ENCODE measurements at places on chromosomes 13 and 19.

GRCh38 chr13:26133286-26133685 is 81.5 kb upstream of the SHISA2 start:
- peak; percentile 10 for DNase-seq
- no peaks in the 10 kb centered on the region for H3K27me3 ChIP-seq
- H3K36me3 ChIP-seq = no peaks in the 10 kb centered on the region

DNA sequence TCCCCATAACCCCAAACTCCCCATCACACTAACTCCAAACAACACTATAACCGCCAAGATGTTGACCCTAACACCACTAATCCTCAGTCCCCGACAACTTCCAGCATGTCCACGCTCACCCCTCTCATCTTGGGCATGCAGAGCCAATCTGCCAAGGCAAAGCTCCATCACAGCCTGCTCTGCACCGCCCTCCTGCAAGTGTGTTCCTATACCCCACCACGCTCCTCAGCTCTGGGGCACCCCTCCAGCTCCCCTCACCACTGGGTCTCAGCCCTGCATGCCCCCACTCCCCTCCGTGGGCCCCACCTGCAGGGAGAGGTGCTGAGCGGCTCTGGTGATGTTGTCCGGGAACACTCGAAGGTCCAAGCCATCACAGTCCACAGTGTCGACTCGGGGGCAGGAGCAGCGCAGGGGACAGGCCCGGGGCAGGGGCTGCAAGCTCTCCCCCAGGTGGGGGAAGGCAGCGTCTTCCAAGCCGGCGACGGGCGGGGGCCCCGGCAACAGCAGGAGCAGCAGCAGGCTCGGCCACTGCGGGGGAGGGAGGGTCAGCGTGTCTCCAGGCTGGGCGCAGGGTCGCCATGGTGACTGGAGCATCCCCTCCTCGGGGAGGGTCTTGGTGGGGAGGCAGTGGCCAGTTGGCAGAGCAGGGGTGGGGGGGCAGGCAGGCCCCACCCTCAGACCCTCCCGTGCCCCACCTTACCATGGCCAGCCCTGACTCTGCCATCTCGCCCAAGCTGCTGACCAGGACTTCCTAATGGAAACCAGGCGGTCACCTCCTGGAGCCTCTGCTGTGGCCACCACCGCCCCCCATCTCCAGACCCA is 527 bp downstream of the PODNL1 start:
- no peak overlapping the region for H3K4me3 ChIP-seq
- H3K27me3 ChIP-seq = no peaks in the 10 kb centered on the region
- no peaks in the 10 kb centered on the region for H3K36me3 ChIP-seq

DNA sequence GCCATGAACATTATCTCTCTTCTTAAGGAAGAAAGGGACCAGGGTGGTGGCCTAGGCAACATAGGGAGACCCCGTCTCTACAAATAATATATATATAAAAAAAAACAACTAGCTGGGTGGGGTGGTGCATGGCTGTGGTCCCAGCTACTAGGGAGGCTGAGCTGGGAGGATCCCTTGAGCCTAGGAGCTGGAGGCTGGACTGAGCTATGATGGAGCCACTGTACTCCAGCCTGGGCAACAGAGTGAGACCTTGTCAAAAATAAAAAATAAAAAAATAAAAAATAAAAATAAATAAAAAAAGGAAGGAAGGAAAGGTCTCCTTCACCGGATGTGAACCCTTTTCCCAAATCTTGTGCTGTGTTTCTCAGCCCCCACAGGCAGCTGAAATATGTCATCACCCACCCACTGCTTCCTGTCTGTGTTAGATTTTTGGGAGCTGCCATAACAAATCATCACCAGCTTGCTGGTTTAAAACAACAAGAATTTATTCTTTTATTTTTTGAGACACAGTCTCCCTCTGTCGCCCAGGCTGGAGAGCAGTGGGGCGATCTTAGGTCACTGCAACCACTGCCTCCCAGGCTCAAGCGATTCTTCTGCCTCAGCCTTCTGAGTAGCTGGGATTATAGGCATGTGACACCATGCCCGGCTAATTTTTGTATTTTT is 9.5 kb upstream of the TSPAN16 start:
- no peaks in the 10 kb centered on the region for H3K4me1 ChIP-seq
- no peaks in the 10 kb centered on the region for H3K27me3 ChIP-seq
- no peak overlapping the region for H3K27ac ChIP-seq
- no peak for DNase-seq
- H3K4me3 ChIP-seq = no peak overlapping the region

- H3K4me3 ChIP-seq = no peak overlapping the region
- DNase-seq = no peak
- no peak overlapping the region for H3K27ac ChIP-seq
- no peaks in the 10 kb centered on the region for H3K4me1 ChIP-seq
- H3K36me3 ChIP-seq = no peaks in the 10 kb centered on the region
- H3K27me3 ChIP-seq = no peaks in the 10 kb centered on the region
These were observed 3.1 kb downstream of the CCER2 start for GRCh38 chr19:38908911-38909310.
